ENCODE measurements at places on chromosomes 6 and 20.
A peak's percentile ranks its signal among the peaks of the same experiment; 100 is the strongest.

DNA sequence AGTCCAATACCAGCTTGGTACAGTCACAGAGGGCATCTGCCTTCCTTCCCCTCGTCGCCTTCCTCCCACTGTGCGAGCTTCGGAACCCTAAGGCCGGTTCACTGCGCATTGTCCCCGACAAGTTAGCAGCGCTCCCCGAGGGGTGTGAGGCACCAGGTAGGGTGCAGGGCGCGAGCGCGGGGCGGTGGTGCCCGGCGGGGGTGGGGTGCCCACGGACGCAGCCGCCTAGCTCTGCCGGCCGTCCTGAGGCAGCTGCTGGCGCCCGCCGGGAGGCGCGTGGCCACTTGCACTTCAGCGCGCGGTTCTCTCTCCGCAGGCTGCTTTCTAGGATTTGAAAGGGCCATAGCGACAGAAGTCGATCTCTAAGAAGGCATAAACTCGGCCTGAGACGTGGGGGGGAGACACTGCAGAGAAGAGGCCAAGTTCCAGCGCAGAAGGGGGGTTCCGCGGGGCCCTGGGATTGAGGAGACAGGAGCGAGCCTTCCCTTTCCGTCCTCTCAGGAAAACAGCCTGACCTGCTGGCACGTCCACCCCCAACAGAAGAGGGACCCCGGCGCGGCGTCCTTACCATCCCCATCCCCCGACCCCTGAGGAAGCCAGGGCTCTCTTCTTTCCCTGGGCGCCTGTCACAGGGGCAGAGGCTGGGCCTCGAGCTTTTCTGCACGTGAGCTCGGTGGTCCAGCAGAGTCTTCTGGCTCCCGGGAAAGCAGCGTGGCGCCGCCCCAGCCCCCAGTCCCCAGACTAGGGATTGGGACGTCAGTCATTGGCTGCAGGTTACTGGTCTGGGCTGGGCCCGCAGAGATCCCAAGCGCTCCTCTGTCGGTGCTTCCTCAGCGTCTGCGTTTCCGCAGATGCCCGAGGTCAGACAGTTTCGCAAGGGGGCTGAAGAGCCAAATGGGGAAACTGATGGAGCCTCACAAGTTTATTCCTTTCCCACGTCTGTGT is 15.6 kb upstream of the PRDM13 start:
- DNase-seq: no peak

DNA sequence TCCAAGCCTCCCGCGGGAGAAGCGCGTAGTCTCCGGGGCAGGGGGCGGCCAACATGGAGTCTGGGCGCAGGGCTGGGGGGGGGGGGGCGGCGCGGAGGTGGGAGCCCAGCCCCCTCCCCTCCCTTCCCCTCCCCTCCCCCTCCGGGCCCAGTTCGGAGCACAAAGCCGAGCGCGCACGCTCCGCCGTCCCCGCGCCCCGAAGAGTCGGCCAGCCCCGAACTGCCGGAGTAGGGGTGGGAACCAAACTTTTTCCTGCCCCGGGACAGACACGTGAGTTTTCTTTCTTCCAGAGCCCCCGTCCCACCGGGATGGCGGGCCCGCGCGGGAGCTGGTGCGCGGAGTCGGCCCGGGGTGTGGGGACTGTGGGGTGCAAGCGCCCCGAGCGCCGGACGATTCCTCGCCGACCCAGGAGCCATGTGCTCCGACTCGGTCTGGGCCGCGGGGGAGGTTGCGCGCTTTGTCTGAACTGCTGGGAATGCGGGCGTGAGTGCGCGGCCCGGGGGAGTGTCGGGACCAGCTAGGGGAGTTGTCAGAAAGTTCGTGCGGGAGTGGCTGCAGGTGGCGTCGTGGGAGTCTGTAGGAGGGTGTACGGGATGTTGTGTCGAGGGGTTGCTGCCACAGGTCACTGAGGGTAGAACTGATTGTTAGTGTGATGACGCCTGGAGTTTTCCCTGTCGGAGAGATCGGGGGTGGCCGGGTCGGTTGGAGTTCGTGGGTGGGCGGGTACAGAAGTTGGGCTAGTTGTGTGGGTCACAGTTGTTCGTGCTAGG is 1.2 kb downstream of the TGIF2 start:
- peak; percentile 54 for DNase-seq

DNA sequence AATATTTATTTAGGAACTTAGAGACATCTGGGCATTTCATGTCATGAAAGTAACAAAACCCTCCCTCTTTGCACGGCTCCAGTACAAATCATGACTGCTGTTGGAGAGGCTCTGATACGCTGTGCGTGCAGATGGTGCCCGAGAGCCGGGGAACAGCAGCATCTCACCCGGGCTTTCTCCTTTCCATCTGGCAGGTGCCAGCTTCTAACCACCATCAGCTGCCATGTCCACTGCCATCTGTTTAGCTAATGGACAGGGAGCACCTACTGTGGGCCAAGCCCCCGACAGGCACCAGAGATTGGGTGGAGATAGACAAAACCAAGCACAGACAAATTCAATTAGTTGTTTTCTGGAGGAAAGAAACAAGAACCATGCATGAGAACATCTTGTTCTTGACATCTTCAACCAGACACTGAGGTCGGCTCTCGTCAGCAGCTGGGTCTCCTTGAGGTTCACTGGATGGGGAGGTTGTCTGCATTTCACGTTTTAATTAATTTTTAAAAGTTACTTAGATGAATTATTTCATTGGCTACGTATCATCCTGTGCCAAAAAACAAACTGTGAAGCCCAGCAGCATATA is 323.7 kb downstream of the THBS2 start:
- no peak for DNase-seq

DNA sequence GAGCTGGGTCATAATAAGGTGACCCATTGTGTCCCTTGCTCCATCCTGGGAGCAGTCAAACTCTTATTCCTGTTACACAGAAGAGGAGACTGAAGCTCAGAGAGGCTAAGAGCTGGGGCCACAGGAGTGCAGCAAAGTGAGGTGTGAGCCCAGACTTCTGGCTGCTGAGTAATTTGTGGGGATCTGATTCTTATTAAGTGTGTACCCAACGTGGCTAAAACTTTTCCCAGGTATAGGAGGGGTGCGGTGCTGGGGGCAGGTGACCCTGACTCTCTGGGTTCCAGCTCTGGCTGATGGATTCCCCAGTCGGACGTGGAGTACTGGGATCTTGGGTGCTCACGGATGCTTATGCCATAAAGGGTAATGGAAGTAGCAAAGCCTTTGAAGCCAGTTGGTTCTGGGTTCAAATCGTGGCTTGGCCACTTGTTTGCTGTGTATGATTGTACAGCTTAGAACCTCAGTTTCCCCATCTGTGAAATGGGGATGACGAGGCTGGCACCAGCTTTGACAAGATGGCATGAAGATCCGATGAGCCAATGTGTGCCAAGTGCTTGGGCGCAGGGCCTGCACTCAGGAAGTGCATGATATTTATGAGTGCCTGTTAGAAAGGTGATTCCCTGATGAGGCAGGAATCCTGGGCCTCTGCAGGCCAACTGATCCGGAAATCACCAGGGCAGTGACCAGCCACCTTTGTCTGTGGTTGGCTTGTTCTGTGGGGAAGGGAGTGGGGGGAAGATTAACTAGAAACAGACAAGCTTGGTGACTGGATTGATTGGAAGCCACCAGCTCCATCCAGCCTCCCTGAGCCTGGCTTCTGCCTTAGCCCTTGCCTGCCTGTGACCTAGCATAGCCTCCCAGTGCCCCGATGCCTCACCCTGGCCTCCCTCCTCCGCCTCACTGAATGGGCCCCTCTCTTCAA is 6.0 kb downstream of the SRC start:
- no peak for DNase-seq

- DNase-seq: no peak
Observed at GRCh38 chr6:39143238-39143930, 28.4 kb upstream of the SAYSD1 start.

GRCh38 chr20:15711177-15711576 is 862.1 kb downstream of the KIF16B start:
- DNase-seq: no peak

GRCh38 chr20:59082077-59082740 is 39.6 kb upstream of the PRELID3B start:
- DNase-seq: no peak

DNA sequence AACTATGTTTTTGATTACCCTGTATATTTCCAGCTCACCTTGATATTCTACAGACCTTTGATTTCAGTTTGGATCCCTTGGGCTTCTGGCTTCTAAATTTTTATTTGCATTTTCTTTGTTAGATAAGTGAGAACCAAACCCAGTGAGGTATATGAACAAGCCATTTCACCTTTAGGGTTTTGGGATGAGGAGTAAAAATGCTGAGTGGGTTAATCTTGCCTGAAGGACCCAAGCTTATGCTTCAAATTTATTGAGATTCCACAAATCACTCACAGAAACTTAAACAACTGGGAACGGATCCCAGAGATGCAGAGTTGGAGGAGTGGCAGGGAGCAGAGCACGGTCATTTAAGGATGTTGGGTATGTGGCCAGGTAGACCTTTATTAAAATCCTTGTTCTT is 263.3 kb upstream of the BMP2 start:
- no peak for DNase-seq

- no peak for DNase-seq
Observed at GRCh38 chr6:131784561-131784960, 23.3 kb upstream of the ENPP1 start.

GRCh38 chr20:11159728-11160127 is 485.9 kb upstream of the JAG1 start:
- DNase-seq: no peak

DNA sequence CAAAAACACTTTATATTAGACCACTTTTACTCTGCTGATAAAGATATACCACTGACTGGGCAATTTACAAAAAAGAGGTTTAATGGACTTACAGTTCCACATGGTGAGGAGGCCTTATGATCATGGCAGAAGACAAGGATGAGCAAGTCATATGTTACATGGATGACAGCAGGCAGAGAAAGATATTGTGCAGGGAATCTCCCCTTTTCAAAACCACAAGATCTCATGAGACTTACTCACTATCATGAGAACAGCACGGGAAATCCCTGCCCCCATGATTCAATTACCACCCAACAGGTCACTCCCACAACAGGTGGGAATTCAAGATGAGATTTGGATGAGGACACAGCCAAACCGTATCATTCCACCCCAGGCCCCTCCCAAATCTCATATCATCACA is 1383.8 kb upstream of the MAP3K7 start:
- no peak for DNase-seq

DNA sequence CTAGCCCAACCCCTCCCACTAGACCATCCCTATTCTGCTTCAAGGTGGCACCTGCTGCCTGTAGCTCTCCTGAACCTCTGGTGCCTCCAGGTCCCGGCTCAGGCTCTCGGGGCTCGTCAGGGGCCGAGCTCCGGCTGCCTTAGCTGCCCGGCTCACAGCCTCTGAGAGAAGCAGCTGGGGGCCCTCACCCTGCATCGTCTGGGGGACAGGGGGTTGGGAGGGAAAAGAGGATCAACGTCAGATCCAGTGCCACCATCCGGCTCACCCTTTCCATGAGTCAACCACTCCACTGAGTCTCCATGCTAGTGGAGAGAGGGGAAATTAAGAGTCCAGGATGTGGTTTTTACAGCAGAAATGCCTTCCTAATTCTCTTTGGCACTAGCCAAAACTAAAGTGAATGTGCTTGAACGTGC is 13.0 kb downstream of the BAG6 start:
- no peak for DNase-seq

DNA sequence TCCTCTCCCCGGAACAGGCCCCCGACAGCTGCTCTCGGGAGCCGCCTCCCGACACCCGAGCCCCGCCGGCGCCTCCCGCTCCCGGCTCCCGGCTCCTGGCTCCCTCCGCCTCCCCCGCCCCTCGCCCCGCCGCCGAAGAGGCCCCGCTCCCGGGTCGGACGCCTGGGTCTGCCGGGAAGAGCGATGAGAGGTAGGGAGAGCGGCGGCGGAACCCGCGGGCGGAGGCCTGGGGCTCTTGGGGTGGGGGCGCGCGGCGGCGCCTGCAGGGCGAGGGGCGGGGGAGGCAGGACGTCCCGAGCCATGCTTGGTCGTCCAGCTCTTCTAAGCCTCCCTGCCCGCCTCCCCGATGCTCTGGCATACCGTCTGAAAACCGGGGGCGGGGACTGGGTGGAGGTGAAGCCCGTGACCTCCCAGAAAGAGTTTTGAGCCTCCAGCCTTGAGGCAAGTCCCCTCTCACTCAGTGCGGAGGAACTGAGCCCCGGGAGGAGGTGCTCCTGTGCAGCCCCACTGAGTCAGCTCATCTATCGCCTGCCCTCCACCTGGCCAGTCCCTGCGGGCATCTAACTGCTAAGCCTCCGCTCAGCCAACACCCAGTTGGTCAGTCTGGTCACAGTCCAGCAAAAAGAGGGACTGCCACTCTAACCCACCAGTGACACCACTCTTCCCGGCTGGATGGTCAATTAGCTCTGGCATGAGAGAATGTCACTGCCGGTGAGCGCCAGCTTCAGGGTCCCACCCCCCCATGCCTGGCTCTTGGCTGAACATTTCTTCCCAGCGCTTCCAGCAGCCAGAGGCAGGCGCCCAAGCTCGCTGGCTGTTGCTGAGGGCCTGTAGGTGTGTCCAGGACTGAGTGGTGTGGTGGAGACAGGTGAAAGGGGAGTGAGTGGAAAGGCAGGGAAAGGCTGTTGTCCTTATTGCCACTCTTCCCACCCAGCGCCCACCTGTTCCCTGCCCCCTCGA is 482 bp downstream of the DDR1 start:
- DNase-seq: peak; percentile 69

DNA sequence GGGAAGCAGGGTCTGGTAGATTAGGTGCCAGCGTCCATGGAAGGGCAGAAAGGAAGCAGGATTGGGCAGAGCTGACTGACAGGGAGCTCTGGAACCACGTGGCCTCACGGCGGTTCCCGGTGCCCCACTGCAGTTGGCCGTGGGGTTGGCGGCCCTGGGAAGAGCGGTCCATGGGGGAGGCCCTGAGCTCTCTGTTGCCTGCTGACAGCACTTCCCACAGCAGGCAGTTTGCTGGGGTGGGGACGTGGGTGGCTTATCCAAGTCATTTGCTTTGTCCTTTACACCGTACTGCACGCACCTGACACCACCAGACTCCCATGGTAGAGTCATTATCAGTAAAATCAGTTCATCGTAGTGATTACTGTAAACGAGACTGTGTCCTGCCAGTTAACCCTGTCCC is 56.1 kb downstream of the RPP40 start:
- no peak for DNase-seq

Measured in GM12891 (cell line).